ENCODE measurements at places on chromosomes 3 and 15.

GRCh38 chr3:195815169-195815771, 3.5 kb upstream of the MUC4 start:
- no peak for DNase-seq

DNA sequence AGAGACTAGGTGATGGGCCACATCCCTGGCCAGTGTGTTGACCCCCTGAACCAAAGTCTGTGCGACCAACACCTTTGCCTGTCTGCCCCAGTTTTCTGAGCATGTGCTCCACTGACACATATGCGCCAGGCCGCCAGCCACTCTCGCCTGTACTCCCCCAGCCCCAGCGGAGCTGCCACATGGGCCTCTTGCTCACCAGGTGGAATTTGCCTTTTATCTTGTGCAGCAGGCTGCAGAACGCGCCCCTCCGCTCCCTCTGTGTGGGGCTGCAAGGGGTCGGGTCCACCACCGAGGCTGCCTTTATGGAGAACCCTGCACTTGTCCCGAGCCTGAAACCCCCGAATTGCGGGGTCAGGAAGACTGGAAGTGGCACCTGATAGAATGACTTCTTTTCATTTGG, 405.7 kb upstream of the NPAP1 start:
- DNase-seq, result no peak

GRCh38 chr3:154242766-154243165, 81.5 kb downstream of the DHX36 start:
- DNase-seq, result no peak

DNA sequence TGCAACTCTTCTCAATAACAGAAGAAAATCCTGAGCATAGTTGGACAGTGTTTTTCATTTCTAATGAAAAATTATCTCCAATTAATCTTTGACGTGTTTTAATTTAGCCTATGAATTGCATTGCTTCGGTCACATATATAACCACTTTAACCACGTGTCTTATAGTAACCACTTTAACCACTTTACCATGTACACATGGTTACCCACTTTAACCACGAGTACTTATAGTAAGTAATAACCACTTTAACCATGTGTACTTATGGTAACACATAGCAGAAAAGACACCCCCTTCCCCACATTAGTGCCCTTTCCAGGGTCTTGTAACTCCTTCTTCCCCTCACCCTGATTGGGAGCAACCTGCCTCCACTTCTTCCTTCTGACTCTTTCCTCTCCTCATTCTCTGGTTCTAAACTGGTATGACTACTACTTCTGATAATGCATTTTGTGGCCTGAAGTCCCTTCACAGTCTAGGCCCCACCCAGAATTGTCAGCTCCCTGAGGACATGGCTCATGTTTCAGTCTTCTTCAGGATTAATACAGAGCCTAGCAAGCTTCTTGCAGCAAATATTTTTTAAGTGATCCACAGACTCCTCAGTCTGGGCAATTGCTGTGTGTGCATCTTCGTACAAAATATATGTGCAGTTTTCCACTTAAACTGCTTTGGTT, 25.0 kb downstream of the SLC7A14 start:
- DNase-seq, result no peak

GRCh38 chr3:46206282-46207015, 1.7 kb downstream of the CCR1 start:
- no peak for DNase-seq

GRCh38 chr3:159852821-159853505, 135.7 kb upstream of the IL12A start:
- no peak for DNase-seq

GRCh38 chr15:46126581-46126980, 491.8 kb downstream of the SQOR start:
- DNase-seq, result no peak

- peak; percentile 45 for DNase-seq
These were observed 230.4 kb downstream of the ADAMTS17 start for GRCh38 chr15:100111125-100112060.

- DNase-seq, result no peak
These were observed 188.4 kb upstream of the ST8SIA2 start for GRCh38 chr15:92205255-92205739.

- DNase-seq, result no peak
These were observed 208.4 kb upstream of the CD96 start for GRCh38 chr3:111333642-111334041.

DNA sequence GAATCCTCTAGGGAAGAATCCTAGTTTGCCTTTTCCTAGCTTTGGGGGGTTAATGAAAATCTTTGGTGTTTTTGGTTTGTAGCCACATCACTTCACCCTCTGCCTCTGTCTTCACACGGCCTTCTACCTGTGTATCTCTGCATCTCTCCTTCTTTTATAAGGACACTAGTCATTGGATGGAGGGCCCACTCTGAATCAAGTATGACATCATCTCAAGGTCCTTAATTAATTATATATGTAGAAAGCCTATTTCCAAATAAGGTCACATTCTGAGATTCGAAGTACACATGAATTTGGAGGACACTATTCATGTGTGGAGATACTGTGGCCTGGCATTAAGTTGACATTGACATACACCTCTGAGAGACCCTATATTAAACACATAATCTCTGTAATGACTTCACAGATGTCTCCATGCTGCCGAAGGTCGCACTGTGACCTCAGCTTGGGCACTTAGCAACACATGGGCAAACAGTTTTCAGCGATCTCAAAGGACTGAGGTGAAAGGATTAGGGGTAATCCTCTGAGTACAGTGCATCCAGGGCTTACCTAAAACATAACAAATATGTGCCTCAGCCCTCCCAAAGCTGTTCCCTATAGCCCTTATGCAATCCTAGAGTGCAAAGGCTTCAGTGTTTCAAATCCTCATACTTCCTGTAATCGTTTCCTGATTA, 446.0 kb downstream of the FGF12 start:
- no peak for DNase-seq

GRCh38 chr3:62625268-62625667, 249.9 kb downstream of the CADPS start:
- no peak for DNase-seq

GRCh38 chr3:24318677-24319287, 175.9 kb downstream of the THRB start:
- DNase-seq, result no peak

DNA sequence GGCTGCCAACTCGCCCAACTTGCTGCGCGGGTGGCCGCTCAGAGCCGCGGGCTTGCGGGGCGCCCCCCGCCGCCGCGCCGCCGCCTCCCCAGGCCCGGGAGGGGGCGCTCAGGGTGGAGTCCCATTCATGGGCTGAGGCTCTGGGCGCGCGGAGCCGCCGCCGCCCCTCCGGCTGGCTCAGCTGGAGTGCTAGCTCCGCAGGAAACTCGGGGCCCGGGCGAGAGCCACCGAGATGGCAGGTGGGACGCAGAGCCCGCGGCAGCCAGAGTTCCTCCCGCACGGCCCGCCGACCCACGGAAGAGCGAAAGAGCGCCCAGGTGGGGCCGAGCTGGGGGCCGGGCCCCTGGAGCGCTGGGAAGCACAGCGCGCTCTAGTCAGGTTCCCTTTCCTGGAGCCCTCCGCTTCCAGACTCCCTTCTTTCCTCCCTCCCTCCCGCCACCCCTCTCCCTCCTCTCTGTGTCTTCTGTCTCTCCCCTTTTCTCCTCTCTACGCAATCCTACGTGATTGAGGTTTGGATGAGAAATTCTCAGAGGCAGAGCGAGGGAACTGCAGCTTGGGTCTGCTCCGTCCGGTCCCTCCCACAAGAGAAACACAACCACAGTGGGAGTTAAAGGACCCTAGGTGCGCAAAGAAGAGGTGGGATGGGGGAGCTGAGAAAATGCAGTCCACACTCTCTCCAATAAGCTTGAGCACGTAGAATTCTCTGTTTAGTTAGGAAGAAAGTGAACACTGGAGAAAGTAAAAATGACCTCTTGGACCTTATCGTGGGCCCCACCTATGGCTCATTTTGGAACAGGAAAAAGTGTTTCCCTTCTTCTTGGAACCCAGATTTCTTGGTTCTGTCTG, 317.3 kb downstream of the FGF12 start:
- no peak for DNase-seq

GRCh38 chr15:64552281-64552948, 92.0 kb downstream of the ZNF609 start:
- no peak for DNase-seq

GRCh38 chr15:82952158-82953081, at the start of gene HOMER2:
TSS of gene HOMER2 (minus strand) at chr15:82952720. CDS start at chr15:82952535, 185 bp downstream.
- DNase-seq, result no peak

GRCh38 chr15:96395687-96396086, 65.2 kb downstream of the NR2F2 start:
- DNase-seq, result no peak

- no peak for DNase-seq
These were observed 1.6 kb downstream of the LINGO1 start for GRCh38 chr15:77630956-77631744.

GRCh38 chr3:124999897-125000435, 55.8 kb downstream of the HEG1 start:
- DNase-seq, result no peak

DNA sequence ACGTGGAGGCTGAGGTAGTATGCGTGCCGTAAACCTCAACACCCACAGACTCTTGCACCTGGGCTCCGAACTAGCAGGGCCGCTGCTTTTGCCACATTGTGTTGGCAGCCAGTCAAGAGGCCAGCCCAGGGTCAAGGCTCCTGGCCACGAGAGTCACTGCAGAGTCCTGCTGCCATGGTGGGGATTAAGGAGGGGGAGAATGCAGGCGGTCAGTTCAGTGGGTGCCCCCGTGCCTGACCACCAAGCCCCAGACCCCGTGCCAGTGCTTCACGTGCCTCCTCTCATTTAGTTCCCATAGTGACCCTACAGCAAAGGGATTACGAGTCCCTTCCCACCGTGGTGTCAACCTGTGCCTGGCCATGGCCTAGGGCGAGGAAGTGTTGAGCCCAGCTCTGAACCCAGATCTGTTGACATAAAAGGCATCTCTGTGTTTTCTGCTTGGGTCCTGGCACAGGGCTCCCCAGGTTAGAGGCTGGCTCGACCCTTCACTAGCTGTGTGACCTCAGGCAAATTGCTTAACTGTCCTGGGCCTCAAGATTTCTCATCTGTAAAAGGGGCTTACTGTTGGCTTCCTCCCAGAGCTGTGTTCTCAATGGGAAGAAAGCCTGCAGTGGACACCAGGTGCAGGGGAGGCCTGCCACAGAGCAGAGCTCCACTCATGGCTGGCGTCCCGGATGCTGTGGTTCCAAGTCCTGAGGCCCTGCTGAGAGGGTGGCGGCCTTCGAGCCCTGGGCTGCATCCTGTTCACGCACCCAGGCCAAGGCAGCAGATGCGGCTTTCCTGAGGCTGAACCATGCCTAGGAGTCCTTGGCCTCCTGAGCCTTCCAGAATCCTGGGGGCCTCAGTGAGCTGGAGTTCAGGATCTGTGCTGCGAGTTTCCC, 32.8 kb downstream of the FBLN2 start:
- DNase-seq, result no peak

DNA sequence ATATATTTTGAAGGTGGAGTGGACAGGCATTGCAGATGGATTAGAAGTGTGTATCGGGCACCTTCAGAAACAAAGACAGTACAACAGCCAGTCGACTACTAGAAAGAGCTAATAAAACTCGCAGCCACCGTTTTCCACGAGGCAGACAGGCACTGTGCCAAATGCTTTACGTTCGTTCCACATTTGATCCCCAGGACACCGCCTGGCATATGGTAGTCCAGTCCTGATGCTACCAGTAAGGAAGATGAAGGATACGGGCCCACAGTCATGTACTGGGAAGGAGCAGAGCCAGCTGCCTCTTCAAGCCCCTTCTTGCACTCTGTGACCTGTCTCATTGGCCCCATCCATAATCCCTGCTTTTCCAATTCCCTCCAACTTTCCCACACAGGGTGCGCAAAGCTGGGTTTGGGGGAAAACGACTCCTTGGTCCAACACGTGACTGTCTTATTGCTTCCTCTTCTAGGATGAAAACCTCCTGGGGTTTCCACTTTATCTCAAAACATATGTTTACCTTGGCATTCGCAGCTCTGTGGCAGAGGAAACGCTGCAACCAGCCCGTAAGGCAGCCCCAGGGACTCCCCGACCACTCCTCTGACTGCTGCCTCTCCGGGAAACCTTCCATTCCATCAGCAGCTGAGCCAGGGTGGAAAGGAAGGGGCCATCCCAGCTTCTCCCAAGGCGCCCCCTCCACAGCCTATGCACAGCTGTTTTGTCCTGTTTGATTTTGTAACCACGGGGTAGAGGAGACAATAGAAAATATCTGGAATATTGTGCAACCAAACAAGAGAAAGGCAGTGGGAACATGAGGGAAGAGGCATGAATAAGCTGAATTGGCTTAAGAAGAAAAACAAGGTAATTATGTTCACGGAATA, 107.4 kb downstream of the ADAMTS17 start:
- DNase-seq, result no peak

GRCh38 chr3:156762631-156763185, 63.4 kb upstream of the LEKR1 start:
- no peak for DNase-seq

GRCh38 chr3:42424911-42425310, 14.5 kb upstream of the LYZL4 start:
- DNase-seq, result no peak

GRCh38 chr3:119595639-119596334, 1.9 kb upstream of the PLA1A start:
- DNase-seq, result no peak

DNA sequence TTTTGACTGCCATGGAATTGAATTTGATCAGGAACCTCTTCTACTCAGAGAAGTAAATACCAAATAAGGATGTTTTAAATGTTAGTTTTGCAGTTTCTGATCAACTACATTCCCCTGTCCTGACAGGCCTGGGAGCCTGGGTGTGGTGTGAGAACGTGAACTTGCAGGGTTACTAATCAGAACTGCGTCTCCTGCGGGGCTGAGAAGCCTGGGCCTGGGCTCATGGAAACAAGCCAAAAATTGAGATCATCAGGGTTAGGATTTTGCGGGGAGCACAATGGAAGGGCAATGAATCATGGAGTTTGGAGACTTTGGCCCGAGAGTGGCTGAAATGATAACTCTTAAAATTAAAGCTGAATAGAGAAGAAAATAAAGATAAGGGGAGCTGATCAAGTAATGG, 47.8 kb upstream of the C3orf70 start:
- no peak for DNase-seq

GRCh38 chr3:123883701-123884202, 380 bp downstream of the MYLK start:
- DNase-seq, result no peak

- no peak for DNase-seq
These were observed 78.4 kb downstream of the DUT start for GRCh38 chr15:48409623-48410022.

- DNase-seq, result no peak
These were observed 13.7 kb downstream of the CYFIP1 start for GRCh38 chr15:22966321-22967083.

GRCh38 chr15:72319360-72319984, 485 bp downstream of the CELF6 start:
- peak; percentile 17 for DNase-seq
